ENCODE measurements at places on chromosomes 16 and 17.
A peak's percentile ranks its signal among the peaks of the same experiment; 100 is the strongest.

DNA sequence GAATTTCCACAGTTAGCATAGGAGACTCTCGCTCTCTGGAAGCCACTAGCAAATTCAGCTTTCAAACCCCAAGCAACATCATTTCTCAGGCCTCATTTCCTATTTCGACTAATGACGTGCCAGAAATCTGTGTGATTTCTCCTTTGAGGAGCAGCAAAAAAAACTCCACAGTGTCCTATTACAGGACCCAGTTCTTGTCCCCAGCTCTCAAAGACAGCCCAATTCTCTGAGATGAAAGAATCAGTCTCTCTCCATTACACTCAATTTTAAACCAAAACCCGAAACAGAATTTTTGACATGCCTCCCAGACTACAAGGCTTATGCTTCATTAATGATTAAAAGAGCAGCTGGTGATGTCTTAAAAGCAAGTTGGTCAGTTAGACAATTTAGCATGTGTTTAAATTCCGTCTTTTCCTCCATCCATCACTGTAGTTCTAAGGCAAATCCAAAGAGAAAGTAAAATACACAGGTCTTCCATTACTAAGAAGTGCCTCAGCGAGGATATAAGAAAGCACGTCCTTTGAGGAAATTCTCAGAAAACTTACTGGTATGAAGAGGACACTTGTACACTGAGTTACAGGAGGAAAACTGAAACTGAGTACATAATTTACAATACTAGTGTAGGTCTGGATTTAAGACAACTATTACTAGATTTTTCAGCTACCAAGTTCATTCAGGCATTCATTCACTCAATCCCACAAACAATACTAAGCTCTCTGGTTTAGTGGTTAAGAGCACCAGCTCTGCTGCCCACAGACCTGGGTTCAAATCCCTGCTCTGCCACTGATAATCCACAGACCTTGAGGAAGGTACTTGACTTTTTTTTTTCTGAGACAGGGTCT lies 12.5 kb downstream of the TOM1L2 start:
- DNase-seq, result no peak

DNA sequence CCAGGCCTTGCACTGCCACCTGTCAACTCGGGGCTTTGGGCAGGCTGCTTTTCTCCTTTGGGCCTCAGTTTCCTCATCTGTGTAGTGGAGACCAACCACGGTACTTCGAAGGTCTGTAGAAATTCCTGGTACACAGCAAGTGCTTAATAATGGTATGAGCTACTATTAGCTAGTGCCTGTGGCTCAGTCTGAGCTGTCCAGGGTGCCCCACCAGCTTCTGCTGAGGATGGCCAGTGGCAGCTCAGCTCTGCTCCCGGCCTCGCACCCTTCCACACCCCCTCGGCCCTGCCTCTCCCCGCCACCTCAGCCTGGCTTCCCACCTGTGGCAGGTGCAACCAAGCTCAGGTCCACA lies 26.2 kb upstream of the PLCG2 start:
- DNase-seq, result no peak

DNA sequence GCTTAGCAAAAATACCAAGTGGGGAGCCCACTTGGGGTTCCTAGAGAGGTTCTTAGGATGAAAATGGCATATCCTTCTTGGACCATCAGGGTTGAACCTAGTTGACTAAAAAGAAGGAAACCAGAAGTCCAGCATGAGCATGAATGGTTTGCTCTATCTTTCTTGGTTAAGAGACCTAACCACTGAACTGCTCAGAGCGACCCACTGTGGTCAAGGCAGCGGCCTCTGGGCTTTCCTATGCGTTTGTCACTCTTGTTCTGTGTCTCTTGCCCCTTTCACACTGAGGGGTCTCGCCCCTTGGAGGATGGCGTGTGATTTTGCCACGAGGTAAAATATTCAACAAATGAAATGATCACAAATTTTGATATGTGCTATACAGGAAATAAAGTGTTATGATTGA lies 526 bp upstream of the BORCS6 start:
- no peak for DNase-seq

DNA sequence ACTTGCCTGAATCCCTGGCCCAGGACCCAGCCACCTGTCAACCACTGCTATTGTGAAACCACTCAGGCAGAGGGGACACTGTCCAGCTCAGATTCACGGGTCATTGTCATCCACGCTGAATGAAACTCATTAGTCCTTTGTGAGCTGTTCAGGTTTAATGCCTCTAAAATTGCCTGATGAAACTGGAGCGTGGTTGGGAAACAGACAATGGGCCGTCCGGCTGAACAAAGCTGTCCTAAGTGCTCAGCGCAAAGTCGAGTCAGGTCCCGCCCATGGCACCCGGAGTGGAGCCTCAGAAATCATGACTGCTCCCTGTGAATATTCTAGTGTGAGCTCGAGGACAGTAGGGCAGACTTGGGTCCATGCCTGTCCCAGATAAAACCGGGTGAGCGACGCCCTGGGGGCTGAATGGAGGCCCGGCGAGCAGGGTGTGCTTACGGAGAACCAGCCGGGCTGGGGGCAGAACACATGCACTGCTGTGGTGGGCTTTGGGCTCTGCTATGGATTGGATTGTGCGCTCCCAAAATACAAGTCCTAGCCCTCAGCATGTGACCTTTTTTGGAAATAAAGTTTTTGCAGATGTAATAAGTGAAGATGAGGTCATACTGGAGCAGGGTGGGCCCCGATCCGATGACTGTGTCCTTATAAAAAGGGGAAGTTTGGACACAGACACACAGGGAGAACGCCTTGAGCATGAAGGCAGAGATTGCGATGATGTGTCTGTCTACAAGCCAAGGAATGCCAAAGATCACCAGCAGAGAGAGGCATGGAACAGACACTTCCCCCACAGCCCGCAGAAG lies 12.9 kb upstream of the CMIP start:
- DNase-seq, result no peak

GRCh38 chr16:78570399-78571141 lies 471.1 kb downstream of the WWOX start:
- no peak for DNase-seq

DNA sequence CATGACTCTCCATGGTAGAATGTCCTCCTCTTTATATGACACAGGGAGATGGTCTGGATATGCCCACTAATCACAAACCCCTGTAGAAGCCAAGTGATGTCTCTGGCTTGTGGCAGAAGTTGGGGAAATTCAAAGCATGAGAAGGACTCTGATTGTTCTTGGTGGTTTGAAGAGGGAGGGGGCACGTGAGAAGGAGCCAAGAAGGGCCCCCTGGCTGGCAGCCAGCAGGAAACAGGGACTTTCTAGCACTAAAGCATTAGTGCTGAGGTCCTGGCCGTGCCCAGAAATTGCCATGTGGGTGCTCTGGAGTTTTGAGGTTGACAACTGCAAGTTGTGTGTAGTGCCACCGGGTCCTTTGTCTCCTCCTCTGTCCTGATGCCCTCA lies 199.9 kb downstream of the LGALS9B start:
- no peak for DNase-seq

DNA sequence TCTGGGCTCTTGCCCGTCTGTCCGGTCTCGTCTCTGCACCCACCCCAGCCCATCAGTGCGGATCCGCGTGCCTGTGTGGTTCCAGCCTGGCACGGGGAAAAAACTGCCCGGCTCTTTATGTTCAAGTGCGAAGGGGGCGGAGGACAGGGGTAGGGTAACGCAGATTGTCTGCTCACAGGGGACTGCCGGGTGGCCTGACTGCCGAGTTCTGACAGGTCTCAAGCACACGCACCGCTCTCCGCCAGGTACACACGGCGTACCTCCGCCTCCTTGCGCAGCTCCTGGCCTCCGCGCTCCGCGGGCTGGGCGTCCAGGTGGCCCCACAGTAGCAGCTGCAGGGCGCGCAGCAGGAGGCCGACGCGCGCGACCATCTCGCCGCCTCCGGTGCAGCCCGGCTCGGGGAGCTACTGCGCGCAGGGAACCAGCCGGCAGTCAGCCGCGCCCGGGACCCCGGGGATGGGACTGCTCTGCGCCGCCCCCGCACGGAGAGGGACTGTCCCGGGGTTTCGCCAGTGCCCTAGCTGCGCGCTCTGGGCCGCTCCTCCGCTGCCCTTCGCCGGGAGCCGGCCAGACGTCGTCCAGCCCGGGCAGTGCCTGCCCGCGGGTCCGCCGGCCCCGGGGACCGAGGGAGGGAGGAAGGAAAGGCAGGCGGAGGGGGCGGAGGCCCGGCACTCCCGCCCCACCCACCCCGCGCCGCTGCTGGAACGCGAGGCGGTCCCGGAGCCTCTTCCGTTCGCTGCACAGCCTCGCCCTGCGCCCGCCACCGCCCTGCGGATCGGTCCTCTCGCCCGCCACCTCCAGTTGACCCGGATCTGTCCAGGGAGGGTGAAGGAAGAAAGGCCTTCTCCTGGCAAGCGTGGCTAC lies at the start of gene MMP28:
MMP28 (minus strand) TSS at position 635 of the 864 bp plus-strand sequence; CDS start at position 371, 264 bp downstream.
- no peak for DNase-seq

DNA sequence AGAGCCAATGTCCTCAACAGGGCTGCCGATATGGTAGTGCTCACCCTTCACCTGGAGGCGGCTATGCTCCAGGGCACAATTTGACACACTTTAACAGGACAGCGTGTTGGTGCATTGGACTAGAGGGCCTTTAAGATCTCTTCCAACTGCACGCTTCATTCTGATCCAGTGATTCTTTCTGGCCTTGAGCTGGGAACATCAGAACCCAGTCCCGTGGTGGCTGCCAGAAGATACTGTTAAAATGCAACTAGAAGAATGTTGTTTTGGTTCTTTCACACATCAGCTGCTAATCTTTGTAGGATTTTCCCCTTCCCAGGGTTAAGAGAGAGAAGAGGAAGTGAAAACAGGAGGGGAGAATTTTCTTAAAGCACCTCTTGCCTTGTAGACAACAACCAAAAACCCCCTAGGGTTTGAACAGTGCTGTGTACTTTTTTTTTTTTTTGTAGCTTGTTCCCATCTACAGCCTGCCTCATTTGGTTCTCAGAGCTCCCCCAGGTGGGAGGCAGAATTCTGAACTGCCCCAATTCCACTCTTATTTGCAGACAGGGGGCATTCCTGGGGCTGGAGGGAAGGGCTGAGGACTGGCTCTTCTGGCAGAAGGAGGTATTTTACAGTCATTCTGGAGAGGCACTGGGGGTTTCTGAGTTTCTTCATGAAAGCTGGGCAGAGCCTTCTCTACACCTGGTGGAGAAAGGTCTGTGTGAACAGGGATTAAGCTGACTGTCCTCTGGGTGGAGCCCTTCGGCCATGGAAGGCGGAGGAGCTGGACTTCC lies 32.4 kb downstream of the SMARCE1 start:
- no peak for DNase-seq

GRCh38 chr16:50367777-50368409 lies 895 bp downstream of the BRD7 start:
- DNase-seq, result no peak

DNA sequence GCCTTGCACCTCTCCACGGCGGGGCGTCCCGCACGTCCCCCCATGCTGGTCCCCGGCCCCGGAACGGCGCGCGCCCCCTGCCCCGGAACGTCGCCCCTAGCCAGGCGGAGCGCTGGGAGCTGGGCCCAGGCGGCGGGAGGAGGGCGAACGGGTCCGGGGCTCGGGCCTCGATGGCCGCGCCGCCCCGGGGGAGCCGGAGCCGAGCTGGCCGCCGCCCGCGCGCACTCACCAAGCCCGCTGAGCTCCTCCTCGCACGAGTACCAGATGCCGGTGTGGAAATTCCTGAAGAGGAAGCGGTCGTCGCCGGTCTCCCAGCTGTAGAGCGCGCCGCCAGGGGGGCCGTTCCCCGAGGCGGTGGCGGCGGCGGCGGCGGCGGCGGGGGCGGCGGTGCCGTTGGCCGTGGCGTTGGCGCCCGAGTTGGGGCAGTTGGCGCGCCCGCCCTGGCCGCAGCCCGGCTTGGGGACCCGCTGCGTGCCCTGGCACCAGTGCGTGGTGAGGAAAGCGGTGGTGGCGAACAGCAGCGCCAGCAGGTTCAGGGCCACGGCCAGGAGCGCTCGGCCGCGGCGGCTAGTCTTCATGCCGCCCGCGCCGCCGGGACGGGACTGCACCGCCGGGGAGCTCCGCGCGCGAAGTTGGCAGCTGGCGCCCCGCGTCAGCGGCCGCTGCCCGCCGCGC lies 530 bp downstream of the GSG1L start:
- DNase-seq, result no peak

DNA sequence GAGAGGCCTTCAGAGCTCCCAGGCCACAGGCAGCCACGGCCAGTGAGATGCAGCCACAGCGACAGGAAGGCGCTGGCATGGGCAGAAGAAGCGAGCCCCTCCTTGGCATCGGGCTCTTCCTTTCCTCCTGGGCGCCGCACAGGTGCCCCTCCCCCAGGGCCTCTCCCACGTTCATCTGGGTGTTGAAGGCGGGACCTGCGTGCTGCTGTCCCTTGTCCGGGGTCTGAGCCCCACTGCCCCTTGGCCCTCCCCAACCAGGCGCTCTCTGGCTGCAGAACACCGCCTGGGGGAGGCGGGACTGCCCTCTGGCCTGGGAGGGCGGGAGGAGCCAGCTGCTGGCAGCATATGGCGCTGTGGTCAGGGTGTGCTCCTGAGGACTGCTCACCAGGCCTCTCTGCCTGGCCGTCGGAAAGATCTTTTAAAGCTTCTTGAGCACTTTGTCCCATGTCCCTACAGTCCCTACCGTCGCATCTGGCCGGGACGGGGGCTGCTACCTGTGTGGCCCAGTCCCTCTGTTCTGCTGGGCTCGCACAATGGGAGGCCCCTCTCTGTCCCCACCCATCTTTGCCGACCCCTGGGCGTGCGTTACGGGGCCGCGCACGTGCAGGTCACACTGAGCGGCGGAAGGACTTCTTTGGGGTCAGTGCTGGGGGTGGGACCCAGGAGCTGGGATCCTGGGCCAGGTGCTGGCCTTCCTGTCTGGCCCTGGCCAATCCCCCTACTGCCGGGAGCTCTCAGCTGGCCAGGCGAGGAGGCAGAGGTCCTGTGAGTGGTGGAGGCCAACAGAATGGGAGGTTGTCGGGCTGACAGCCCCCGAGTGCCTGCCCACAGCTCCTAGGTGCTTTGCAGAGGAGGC lies 1.7 kb downstream of the SLC25A10 start:
- no peak for DNase-seq

DNA sequence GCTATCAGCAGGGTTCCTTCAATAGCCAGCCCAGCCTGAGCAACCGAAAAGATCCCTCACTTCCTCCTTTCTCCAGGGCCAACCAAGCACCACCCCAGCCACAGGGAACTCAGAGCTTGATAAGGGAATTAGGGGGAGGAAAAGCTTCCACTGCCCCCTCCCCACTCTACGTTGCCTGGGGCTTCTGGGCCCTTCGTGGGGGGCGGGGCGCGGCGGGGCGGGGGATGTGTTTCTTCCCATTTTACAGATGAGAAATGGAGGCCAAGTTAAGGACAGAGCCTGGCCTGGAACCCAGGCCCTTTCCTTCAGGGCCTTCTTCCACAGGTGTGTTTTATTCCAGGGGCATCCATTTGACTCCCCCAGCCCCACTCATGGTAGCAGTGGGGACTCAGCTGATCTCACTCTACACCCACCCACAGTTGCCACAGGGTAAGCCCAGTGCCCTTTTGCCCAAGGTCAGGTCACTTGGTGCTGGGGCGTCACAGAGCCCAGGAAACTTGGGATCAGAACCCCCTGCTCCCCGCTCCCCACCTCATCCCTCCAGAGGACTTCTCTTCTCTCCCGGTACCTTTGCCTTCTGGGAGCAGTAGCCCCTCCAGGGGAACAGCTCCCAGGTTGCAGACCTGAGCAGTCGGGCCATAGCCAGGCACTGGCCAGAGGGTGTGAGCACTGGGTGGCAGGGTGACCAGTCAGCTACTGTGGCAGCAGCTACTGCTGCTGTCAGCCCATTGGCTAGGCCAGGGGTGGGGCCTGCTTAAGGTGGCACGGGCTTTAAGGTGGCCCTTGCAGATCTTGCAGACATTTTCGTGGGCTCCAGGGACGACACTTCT lies at the start of gene LDHD:
LDHD (minus strand) TSS at position 700 of the 830 bp plus-strand sequence; CDS start at position 640, 60 bp downstream.
- DNase-seq, result peak; percentile 91

- DNase-seq, result peak; percentile 31
These were observed 15.1 kb upstream of the CIBAR2 start for GRCh38 chr16:85127379-85127723.
